ENCODE measurements at places on chromosomes 13 and 19.

- no peak for DNase-seq
Measured at GRCh38 chr13:113815151-113816058, 48.5 kb downstream of the GAS6 start.

DNA sequence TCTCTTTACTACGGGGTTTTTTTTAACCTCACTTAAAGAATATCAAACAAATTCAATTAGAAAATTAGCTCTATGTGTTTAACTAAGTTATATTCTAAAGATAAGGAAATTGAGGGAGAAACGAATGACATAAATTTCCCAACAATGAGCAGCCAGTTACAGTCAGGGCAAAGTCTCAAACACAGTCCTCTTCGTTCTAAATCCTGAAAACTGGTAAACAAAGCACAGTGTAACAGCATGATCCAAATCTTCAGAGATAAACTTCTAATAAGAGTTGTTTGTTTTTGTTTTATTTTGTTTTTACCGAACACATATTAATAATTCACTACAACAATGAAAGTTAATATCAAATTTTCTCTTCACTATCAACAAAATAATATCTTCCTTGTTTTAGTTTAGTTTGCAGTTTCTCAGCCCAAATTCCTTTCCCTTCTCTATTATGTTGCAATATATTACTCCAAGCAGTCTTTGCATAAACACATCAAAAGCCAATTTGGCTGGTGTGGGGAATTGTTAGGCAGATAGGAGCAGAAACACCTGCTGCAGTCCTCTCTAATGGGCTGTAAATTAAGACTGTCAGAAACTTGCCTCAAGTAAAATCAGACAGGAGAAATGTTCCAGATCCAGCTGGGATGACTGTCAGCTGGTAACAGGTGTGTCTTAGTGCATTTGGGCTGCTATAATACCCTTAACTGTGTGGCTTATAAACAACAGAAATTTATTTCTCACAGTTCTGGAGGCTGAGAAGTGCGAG, 106.5 kb upstream of the SGCG start:
- DNase-seq: no peak

GRCh38 chr19:41690801-41691065, 2.7 kb upstream of the CEACAM7 start:
- DNase-seq: peak; percentile 28

- DNase-seq: no peak
Measured at GRCh38 chr19:23527797-23528196, 132.5 kb upstream of the ZNF91 start.

GRCh38 chr13:40911341-40911740, 107.8 kb downstream of the ELF1 start:
- no peak for DNase-seq

GRCh38 chr19:27794494-27795042, 1418.4 kb downstream of the UQCRFS1 start:
- DNase-seq: no peak

- no peak for DNase-seq
Measured at GRCh38 chr19:17206736-17207581, 8.2 kb upstream of the USE1 start.

GRCh38 chr19:44570984-44571684, 41.7 kb upstream of the CEACAM20 start:
- DNase-seq: no peak

DNA sequence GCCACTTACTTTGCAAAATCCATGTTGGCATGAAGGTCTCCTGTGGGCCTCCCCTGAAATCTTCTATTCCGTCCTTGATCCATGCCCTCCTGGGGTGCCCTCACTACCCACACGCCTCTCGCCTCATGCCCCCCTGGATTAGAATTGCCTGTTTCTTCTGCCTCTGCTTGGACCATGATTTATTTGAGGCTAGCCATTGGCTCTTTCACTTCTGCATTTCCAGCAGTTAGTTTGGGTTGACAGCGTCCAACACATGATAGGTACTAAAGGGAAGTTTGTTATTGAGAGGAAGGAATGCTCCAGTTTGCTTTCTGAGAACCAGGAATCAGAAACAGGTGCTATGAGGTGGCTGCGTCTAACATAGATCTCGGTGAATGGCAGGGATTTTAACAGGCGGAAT, 30.5 kb upstream of the TPTE2 start:
- DNase-seq: no peak

DNA sequence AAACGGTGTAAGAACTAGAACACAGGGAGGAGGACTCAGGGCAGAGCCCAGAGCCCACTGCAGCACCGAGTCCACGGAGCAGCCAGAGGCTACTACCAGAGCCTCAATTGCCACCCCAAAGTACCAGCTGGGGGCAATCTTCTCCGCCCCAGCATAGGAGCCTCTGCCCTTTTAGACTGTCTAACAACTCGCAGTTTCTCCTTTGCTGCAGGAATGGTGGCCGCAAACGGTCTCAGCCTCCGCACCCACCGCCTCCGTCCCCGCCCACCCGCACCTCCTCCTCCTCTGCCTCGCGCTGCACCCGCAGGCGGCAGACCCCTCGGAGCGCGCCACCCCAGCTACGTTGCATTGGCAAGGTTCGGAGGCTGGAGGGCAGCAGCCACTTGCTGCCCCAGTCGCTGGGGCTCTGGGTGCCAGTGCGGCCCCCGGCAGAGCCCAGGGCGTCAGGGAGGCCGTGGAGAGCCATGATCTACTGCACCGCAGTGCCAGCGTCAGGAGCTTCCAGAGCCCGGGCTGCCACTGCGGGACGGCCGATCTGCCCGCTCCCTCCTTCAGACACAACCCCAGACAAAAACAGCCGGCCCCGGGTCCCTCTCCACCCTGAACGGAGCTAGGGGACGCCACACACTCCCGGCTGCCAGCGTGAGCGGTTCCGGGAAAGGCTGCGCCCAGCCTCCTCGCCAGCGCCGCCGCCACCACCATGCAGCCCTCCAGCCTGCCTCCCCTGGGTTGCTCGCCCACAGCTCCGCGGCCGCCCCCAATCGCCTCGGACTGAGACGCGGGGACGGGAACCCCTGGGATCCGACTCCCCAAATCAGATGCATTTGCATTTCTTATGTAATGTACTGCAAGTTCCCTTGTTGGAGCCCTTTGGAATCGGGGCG, 1.8 kb downstream of the FGF14 start:
- no peak for DNase-seq

GRCh38 chr19:46147791-46148288, at the start of gene IGFL2:
IGFL2 (plus strand) TSS chr19:46148238; CDS start chr19:46148279, 41 bp downstream.
- DNase-seq: no peak

DNA sequence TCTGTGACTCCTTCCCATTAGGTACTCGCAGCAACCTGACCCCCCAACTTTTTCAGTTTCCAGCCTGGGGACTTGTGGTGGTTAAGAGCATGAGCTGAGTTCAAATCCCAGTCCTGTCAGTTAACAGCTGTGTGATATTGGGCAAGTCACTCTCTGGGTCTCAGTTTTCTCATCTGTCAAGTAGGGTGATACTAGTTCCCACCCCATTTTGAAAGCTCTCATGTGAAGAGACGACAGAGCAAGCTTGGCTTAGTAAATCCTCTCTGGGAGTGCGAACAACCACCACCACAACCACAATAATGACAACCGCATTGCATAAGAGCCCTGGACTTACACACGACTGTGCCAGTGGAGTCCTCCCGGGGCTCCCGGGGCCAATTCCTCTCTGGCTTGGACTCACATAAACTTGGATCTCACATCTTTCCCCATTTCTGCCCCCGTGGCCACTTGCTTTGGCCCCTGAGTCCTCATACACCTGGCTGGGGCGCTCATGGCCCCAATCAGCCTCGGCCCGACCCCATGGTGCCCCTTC, 454 bp downstream of the BLVRB start:
- no peak for DNase-seq

DNA sequence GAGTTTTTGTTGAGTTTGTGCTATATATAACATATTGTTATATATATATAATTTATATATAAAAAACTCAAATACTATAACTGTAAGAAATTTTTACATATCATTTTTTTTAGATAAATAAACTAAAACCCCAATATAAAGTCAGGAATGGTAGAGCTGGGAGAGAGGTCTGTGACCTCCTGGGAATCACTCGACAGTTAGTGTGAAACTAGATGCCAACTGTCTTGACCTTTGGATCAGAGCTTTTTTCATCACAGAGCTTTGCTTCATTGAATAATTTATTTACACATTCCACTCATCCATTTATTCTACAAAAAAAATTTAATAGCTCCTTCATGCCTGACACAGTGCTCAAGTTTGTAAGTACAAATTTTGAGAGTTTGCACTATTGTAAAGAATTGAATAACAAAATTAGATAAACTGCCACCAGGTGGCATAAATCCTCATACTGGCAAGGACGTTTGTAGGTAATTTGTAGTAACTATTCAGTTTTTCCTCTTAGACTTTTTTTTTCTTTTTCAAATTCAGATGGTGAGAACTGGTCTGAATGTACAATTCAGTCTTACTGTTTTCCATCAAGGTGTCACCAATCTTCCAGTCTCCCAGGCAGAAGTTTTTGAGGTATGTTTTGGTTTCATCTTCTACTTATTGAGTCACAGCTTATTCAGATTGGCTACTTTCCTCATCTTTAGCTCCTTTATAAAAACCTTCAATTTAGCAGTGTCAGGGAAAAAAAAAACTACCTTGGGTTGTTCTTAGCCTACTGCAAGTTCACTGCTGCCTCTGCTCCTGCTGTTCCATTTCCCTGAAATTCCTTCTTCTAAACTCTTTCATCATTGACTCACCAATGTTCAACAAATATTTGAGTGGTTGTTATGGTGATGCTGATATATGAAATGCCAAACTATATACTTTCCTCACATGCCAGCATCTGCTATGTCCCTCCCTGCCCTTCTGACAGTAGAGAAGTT, 28.7 kb downstream of the LACC1 start:
- DNase-seq: no peak

DNA sequence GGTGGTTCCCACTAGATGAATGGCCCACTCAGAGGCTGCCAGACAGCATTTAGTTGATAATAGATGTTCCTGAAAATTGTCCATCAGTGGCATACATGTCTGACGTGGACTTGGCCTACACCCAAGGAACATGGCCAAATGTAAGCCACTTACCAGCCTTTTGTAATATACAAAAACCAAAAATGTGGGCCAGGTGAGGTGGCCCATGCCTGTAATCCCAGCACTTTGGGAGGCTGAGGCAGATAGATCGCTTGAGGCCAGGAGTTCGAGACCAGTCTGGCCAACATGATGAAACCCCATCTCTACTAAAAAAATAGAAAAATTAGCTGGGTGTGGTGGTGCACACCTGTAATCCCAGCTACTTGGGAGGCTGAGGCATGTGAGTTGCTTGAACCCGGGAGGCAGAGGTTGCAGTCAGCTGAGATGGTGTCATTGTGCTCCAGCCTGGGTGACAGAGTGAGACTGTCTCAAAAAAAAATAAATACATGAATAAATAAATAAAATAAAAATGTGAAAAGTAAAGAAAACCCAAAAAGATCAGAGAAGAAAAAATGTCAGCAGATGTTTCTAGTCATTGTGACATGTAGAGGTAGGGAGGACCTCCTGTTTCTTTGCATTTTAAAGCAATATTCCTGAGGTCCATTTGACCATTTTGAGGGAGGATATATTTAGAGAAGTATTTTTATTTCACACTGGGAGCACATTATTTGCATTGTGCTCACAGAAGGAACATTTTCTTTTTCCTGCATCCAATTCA, 7.1 kb upstream of the WTIP start:
- no peak for DNase-seq

DNA sequence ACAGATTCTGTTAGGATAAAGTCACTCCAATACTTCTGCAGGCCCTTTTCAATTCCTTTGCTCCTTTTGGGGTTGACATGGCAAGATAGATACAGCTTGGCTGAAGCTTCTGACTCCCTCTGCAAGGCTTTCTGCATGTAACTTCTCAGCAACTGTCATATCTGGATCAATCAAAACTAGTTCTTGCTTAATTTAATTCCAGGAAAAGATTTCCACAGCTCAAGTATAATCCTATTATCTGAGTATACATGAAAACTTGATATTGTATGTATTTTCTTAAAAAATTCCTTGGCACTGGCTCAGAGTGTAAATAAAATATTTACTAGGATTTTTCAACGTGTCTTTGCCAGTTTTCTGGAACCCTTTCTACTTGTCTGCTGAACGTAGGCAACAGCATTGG, 109.6 kb downstream of the STARD13 start:
- no peak for DNase-seq

- no peak for DNase-seq
Measured at GRCh38 chr19:3268326-3268725, 43.9 kb downstream of the CELF5 start.

- peak; percentile 77 for DNase-seq
Measured at GRCh38 chr13:77544355-77544754, 8.8 kb downstream of the SCEL start.

- DNase-seq: no peak
Measured at GRCh38 chr13:77583581-77583980, 48.1 kb downstream of the SCEL start.

DNA sequence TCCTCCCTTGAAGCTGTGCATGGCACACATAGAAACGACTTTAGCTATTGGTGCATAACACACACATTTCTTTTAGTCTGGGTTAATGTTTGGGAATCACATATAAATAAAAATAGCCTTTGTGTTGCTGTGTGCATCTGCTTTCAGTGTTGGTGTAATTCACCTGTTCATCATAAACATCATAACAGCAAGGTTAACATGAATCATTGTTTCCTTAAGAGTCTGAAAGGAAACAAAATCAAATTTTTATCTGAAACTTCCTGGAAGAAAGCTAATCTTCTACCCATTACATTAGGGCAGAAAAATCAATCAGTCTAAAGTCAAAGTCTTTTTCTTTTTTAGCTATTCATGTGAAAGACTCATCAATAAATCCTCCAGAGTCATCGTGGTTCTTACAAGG, 35.0 kb upstream of the TNFSF11 start:
- DNase-seq: no peak

- DNase-seq: no peak
Measured at GRCh38 chr13:71797517-71797916, 69.5 kb downstream of the DACH1 start.

- DNase-seq: no peak
Measured at GRCh38 chr19:55075371-55075998, at the start of gene EPS8L1. EPS8L1 (plus strand) TSS chr19:55075869; CDS start chr19:55076445, 576 bp downstream.

DNA sequence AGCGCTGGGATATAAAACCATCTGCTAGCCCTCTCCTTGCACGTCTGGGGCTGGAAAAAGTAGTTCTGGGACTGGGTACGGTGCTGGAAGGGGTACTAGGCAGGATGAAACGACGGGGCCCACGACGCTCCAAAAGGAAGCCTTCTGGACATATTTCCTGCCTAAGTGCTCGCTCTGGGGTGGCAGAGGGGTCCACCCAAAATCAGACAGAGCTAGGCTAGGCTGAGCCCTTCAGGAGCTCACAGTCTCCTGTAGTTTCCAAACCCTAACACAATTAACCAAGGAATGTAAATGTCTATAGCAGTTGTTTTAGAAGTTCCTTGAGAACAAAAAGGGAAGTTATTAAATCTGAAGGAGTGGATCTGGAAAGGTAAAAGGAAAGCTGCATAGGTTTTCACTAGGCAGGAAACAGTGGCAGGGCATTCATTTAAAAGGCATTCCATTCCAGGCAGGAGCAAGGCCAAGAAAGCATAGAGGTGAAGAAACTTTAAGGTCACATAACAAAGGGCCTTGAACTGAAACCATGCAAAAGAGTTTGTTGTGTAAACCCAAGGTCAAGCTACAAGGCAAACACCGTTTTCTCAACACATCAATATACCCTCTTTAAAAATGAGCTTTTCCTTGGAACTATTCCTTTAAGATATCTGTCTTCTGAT, 634 bp upstream of the DIAPH3 start:
- no peak for DNase-seq

- DNase-seq: no peak
Measured at GRCh38 chr19:5026706-5027273, 57.9 kb downstream of the KDM4B start.

All from left forelimb (tissue), 1 donor.